ENCODE measurements at places on chromosomes 7 and 10. TPM values are rescaled to one million over a fixed set of nuclear protein-coding genes. Genes with fewer than 3 reads are reported as not detected.

The GSTO2 gene
- 17.6 TPM for total RNA-seq

The PILRA gene
- total RNA-seq = 3.0 TPM

The WDFY4 gene
- total RNA-seq = 0.25 TPM

The VIM gene
- 66.2 TPM for total RNA-seq

The GCK gene
- total RNA-seq = 4.5 TPM

The ANKRD1 gene
- not detected for total RNA-seq

The SAMD8 gene
- total RNA-seq = 20.9 TPM

The CTAGE4 gene
- total RNA-seq = 23.3 TPM

The ACHE gene
- 7.7 TPM for total RNA-seq

The UCN3 gene
- not detected for total RNA-seq

The LRRTM3 gene
- 0.32 TPM for total RNA-seq

The CNTNAP2 gene
- total RNA-seq = 63.8 TPM

All from WTC11 (cell line).